ENCODE measurements at places on chromosomes 12 and 14. TPM values are rescaled to one million over a fixed set of nuclear protein-coding genes. Genes with fewer than 3 reads are reported as not detected.

- H3K4me3 ChIP-seq: no peak overlapping the region
- peaks cover 61% of the 10 kb centered on the region for H3K27me3 ChIP-seq
- no peak for DNase-seq
Observed at GRCh38 chr12:53806721-53807120, 54.9 kb upstream of the CISTR start.

GRCh38 chr14:37142835-37143401, 29.5 kb downstream of the SLC25A21 start:
- H3K27me3 ChIP-seq: no peaks in the 10 kb centered on the region
- H3K27ac ChIP-seq: no peak overlapping the region
- no peak overlapping the region for H3K4me3 ChIP-seq
- no peaks in the 10 kb centered on the region for H3K4me1 ChIP-seq
- DNase-seq: no peak
- no peaks in the 10 kb centered on the region for H3K36me3 ChIP-seq

DNA sequence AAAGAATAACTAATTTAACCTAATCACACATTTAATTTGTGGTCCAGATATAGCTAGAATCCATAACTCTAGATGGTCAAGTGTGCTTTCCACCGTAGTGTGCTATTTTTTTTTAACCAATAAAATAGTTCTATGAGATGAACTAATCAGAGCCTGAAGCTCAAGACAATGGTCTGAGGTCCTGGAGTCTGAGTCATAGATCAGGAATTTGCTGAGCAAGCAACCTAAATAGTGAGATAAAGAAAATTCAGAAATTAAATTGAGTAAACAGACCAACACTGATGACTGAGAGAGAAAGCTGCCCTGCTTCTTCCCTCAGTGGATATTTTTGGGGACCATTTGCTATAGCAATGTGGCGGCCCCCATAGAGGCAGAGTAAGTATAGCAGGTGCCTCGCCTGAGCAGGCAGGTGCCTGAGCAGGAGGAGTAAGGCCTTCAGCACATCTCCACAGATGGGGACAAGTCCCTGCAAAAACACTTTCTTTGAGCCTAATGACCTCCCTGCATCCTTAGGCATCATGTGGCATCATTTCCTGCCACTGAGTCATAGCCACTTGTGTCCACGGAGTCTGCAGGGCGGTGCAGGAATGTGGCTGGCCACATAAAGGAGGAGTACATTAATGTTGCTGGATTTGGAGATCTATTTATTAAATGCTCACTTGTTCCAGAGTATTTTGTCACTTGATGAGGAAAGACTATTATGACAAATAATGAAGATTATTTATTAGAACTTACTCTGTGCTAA, 13.9 kb upstream of the CLEC4E start:
- no peak for DNase-seq
- H3K4me1 ChIP-seq: no peaks in the 10 kb centered on the region
- H3K36me3 ChIP-seq: no peaks in the 10 kb centered on the region
- H3K4me3 ChIP-seq: no peak overlapping the region
- no peak overlapping the region for H3K27ac ChIP-seq
- H3K27me3 ChIP-seq: no peaks in the 10 kb centered on the region

GRCh38 chr12:10941916-10942607, 3.0 kb upstream of the TAS2R14 start:
- no peaks in the 10 kb centered on the region for H3K27me3 ChIP-seq
- H3K36me3 ChIP-seq: no peaks in the 10 kb centered on the region
- H3K27ac ChIP-seq: no peak overlapping the region
- no peaks in the 10 kb centered on the region for H3K4me1 ChIP-seq
- H3K4me3 ChIP-seq: no peak overlapping the region

DNA sequence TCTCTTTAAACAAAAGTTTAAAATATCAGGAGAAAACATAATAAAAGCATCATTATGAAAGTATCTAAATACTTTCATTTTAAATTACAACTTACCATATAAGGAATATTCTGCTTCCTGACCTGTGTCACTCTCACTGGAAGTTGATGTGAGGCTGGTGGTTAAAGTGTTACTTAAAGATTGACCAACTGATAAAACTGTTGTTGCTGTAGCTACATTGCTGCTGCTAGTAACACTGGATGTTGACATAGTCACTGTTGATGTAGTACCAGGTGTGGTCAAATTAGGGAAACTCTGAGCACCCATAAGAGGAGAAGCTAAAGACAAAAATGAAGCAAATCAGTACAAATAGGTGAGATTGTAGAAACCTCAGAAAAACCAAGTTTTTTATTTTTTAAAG, 79.9 kb downstream of the HECTD1 start:
- H3K36me3 ChIP-seq: peaks cover 59% of the 10 kb centered on the region
- H3K27ac ChIP-seq: no peak overlapping the region
- no peak overlapping the region for H3K4me3 ChIP-seq
- no peak for DNase-seq
- no peaks in the 10 kb centered on the region for H3K4me1 ChIP-seq

The FAM181A gene
- total RNA-seq: not detected

The GPR137C gene
- 0.39 TPM for total RNA-seq

The ENDOU gene
- 0.39 TPM for total RNA-seq

The PLEKHD1 gene
- not detected for total RNA-seq

The KRT6C gene
- not detected for total RNA-seq

The HOXC11 gene
- total RNA-seq: not detected
